ENCODE measurements at places on chromosomes 13 and 19.

GRCh38 chr13:30289533-30289932 lies 17.8 kb downstream of the KATNAL1 start:
- no peak for DNase-seq

DNA sequence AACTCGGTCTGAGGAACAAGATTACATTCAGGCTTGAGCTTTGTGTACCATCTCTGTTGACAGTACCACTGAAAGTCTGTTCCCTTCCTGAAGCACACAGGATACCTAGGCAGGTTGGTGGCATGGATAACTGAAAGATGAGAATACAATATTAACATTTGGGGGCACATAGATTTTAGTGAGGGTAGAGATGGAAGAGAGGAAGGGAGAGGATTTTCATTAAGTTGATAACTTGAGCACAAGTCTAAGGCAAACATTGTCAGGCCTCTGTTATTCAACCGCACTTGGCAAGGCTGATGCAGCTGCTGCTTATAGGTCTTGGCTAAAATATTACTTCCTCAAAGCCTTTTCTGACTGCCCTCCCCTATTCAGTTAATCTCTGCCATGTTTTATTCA lies 10.9 kb downstream of the MIR17HG start:
- no peak for DNase-seq

DNA sequence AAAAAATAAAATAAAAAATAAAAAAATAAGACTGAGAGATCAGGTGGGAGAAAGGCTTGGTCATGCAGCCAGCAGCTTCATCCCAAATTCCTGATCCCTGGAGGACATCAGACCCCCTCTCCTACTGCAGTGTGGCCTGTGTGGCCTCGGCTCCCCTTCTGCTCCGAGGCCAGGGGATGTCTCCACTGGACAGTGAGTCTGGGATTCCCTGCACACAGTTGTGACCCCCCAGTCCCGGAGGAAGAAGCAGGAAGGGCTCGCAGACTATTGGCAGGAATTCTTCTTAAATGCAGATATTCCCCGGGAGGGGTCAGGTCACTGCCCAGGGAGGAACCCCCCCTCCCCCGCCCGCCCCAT lies 41.9 kb downstream of the ZNF627 start:
- no peak for DNase-seq

DNA sequence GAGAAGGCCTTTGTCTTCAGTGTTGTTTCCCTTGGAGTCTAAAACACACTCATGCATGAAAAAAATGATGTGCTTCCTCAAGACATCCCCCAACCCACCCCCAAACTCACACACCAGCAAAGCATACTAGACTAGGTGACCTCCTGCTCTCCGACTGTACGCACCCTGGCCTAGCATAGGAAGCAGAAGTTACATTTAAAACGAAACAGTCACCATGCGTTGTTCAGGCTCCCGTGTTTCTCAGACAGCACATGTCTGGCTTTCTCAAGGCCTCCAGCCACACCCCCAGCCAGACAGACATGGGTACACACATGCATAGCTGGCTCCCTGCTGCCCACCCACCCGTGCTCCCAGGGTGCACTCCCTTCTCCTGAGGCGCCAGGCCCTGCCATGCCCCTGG lies 28.7 kb upstream of the C1QTNF9 start:
- DNase-seq = no peak

GRCh38 chr13:45623516-45624090 lies 8.1 kb upstream of the ERICH6B start:
- no peak for DNase-seq

DNA sequence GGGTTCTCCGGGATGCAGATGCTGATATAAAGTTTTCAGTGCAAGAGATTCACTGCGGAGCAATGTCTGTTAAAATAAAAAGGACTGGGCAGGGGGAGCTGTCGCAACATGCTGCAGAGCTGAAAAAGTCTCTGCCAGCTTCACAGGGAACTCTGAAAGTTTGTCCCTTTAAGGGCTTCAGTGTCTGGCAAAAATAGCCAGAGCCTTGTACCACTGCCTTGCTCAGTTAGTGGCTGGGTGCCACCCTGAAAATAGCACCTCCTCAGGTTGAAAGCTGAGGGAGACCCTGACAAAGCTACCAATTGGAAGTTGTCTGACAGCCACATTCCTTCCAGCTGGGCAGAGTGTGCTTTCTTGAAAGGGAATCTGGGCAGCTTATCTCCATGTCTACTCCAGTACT lies 3.0 kb upstream of the NDFIP2 start:
- DNase-seq = no peak

- no peak for DNase-seq
Observed at GRCh38 chr13:43360892-43361610, 337.7 kb downstream of the DNAJC15 start.

DNA sequence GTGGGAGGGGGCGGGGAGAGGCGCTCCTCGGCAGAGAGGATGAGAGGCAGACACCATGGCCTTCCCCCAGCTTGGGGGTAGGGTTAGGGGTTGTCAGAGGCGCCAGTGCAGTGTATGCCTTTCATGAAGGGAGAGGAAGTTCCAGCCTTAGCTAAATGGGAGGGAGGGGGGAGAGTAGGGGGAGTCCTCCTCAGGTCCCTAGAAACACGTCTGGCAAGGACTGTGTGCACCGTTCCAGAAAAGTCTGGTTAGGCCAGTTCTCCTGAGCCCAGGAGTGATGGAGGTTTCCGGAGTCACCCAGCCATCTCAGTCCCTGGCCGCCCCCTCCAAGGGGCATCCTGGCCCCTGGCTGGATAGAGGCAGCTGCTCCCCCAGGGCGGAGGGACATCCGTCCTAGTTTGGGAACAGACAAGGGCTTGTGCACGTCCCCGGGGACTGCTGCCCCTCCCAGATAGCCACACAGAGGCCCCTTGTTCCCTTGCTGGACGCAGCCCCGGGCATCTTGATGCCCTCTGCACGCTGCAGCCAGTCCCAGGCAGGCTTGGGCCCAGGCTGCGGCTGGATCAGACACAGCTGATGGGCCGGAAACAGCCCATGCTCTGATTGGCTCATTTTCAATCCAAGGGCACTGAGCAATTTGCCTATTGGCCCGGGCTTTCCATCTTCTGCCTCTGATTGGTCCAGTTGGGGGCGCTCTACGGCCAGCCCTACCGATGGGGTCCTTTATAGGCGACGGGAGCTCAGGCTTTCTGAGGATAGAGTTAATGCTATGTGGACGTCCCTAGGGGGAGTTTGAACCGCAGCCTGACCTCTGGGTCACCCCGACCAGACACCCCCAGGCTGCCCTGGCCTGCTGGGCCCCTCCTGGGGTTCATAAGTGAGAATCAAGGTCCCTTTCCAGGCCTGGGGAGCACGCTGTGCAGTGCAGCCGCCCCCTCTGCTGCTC lies 3.8 kb downstream of the S1PR2 start:
- no peak for DNase-seq

GRCh38 chr13:34412295-34412694 lies 529.8 kb upstream of the NBEA start:
- DNase-seq = no peak

DNA sequence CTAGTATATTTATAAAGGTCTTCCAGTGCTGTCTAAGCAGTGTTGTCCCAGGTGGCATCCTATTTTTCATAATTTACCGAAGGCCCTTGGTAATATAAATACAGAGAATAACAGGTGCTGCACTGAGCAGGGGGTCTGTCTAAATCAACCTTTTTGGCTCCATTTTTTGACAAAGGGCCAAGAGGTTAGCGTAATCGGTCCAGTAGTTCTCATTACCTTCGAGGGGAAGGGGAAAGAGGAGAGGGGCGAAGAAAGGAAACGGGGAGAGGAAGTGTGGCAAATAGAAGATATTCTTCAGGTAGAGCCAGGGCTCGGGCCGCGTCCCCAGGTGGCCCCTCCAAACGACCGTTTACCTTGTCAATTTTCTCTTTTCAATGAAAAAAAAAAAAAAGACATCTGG lies 749 bp upstream of the PAN3 start:
- no peak for DNase-seq

- no peak for DNase-seq
Observed at GRCh38 chr13:23656637-23657371, 86.6 kb downstream of the TNFRSF19 start.

GRCh38 chr13:77184455-77184854 lies 142.4 kb downstream of the MYCBP2 start:
- peak; percentile 38 for DNase-seq

- DNase-seq = no peak
Observed at GRCh38 chr19:15820646-15821045, 5.2 kb upstream of the OR10H1 start.

DNA sequence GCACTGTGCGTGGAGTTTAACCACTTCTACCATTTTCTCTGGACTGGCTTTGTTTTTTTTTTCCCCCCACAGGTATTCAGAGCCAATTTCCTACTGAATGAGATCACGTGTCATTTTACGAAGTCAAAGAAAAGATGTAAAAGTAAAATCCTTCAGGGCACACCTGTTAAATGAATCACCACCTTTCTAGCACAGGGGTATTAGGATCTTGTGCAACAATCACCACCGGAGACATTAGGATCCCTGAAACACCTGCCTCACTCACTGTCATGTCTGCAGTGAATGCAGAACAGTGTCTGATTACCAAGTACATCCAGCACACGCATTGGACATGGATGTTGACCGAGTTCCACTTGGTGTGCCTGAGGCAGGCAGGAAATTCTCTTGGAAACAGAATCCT lies 17.2 kb downstream of the BRD4 start:
- no peak for DNase-seq

GRCh38 chr13:43374621-43375020 lies 351.2 kb downstream of the DNAJC15 start:
- DNase-seq = no peak

DNA sequence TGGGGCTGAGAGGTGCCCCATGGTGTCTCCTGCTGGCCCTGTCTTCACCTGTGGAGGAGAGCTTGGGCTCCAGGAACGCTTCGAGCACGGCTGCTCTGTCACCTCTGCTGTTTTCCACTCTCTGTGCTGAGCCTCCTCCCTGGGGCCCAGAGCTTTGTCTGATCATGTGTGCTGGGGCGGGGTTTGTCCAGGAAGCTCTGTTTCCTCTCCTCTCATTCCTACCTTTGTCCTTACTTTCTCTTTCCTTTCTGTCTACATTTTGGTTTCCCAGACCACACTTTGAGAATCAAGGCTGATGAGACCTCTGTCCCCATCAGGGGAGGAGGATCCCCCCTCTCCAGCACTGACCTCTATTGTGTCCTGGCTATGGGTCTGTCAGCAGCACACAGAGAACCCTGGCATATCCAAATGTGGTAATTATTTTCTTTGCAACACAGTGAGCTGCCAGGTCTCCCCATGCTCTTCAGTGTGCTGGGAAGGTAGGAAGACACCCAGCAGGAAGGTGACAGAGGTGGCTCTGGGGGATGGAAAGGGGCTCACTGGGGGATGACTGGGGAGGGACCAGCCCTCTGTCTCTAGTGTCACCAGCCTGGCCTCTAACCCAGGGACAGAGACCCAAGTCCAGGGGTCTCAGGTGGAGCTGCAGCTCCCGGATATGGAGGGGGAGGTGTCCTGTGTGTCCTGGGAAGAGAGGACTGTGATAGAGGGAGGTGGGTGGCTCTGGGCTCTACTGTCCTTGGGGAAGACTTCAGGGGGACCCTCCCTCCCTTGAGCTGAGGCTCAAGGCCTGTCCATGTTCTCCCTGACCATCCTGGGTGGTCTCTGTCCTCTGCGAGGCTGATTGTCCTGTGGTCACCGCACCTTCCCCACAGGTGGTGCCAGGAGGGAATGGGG lies at the start of gene CEACAM1:
CEACAM1 (minus strand) TSS at position 128 of the 894 bp plus-strand sequence; CDS start at position 21, 107 bp downstream.
- DNase-seq = peak; percentile 61

DNA sequence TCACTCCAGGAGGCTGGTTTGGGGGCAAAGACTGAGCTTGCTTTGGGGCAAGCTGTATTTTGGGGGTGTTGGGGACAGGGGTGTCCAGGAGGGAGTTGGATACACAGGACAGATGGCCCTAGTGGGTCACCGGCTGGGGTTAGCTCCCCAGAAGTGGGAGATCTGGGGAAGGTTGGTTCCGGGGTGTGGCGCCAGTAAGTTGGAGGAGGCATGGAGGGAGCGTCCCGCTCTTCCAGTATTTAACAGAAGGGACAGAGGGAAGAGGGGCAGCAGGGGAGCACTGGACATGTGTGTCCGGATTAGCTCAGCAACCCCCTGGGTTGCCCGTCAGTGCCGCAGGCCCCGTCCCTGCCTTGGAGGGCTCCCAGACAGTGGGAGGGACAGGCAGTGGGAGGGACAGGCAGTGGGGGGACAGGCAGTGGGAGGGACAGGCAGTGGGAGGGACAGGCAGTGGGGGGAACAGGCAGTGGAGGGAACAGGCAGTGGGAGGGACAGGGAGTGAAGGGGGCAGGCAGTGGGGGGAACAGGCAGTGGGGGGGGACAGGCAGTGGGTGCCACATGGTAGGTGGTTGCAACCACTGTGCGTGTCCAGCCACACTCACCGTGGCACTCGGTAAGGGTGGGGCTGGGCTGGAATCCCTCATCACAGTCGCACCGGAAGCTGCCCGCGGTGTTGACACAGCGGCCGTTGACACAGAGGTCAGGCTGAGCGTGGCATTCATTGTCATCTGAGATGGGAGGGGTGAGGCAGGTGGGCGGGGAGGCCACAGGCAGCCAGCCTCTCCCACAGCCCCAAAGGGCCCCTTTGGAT lies 33.2 kb downstream of the CCL25 start:
- no peak for DNase-seq

All from activated CD4-positive, alpha-beta T cell treated with anti-CD3 and anti-CD28 coated beads, Interleukin-2, amount 50 U/mL, for 48 hours (primary cell).